ENCODE measurements at places on chromosomes 6 and 20. TPM values are rescaled to one million over a fixed set of nuclear protein-coding genes. Genes with fewer than 3 reads are reported as not detected.

DNA sequence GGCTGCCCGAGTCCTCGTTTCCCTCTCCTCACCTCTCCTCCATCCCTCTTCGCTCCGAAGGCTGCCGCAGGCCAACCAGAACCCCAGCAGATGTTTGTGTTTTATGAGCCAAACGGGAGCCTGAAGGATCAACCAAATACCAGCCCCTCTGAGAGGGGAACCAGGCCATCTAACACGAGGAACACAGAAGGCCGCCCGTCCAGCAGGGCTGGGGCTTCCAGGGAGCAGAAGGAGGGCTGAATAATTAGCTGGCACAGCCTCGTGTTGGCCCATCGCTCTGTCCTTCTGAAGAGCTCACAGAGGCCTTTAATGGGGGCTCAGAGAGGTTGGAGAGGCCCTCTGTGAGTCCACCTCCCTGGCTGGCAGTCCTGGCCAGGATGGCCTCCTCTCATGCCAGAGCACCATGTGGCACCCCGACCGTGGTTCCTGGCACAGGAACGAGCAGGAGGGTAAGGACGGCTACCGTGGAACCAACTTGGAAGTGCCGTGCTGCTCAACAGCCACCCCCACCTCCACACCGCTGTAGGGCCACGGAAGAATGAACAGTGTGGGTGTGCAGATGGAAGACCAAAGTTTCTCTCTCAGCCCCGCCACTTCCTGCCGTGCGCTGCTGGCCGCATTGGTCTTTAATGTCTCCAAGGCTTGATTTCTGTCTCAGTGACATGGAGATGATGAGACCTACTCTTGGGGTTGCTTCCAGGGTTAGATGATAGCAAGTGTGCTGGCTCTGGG is 155.2 kb downstream of the SCML4 start:
- peak; percentile 4 for DNase-seq

- no peak for DNase-seq
Observed at GRCh38 chr6:149080511-149080910, 237.0 kb upstream of the TAB2 start.

DNA sequence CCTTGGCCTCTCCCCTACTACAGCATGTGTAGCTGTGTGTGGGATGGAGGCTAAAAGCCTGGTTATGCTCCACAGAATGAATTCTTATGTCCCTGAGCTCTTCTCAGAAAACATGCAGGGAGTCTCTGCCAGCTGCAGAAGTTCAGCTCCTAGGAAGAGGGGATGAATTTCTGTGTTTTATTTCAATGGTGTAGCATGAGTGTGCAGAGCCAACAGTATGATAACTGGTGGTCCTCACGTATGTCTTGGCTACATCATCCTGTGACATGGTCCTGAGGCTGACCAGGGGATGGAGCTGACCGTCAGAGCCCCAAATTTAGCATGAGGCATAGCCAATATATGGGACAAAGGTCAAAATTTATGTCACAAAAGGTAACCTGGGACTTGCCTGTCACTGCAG is 266.1 kb downstream of the ADGB start:
- DNase-seq = no peak

DNA sequence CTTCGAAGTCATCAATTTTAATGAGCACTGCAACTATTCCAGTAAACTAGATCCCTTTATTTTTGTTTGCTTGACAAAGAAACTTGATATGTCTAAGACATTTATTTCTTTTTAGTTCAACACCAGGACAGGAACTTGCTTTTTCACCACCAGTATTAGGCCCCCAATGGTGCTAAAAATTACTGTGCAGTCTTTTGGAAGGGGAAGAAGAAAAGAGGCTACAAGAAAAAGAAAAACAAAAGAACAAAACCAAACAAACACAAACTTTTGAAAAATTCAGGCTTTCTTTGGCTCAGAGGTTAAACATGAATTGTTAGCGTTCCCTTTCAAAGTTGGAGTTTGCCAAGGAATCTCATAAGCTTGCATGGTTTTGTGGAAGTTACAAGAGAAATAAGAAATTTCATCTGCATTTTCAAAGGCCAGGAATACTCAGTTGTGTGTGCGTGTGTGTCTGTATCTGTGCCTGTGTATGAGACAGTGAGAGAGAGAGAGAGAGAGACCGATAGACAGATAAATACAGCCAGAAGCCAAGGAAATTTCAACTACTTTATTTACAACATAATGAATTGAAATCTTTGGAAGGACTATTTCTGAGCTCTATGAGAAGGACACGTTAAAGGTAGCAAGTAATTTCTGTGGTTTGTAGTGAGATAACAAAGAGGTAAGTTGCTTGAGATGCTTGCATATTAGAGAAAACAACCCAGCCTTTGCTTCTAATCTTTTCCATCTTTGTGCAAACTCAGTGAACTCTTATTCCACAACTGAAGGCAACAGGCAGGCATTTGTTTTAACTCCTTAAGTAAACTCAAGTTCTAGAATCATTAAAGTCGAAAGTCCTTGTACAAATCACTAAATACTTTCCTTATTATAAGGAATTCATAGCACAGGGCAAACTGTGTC is 171.0 kb upstream of the CITED2 start:
- no peak for DNase-seq

Gene CUL7
- 12.1 TPM for total RNA-seq

DNA sequence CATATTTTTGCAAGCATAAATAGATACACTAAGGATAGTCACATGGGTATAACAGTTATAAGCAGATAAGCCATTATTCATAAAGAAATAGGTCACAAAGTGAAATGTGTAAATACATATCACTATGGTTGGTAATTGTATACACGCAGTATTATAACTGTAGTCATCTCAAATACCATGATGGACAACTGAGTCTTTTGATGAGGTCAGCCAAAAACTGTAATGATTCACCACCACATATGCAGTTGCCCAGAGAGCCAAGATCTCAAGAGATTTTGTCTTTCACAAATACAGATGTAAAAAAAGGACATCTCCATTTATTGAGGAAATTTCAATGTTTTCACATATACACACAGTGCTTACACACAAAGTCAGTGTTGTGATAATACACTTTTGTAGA is 28.3 kb downstream of the ZNF292 start:
- no peak for DNase-seq

Gene C6orf52
- 7.4 TPM for total RNA-seq

DNA sequence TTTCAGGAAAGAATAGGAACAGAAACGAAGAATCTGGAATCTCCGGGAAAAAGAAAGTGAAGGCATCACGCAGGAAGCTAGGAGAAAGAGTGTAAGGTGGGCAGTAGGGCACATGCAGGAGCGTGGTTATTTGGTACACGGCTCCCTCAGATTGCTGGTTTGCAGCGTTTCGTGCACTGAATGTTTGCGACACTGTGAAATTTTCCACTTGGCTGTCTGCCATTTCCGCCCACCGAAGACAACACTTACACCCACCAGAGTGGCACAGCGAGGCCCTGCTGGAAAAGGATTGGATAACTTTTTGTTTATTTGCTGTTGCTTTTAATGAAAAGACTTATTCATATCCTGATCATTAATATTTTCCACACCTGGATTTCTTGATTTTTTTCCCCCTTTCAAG is 248.3 kb downstream of the GMPR start:
- peak; percentile 48 for DNase-seq

DNA sequence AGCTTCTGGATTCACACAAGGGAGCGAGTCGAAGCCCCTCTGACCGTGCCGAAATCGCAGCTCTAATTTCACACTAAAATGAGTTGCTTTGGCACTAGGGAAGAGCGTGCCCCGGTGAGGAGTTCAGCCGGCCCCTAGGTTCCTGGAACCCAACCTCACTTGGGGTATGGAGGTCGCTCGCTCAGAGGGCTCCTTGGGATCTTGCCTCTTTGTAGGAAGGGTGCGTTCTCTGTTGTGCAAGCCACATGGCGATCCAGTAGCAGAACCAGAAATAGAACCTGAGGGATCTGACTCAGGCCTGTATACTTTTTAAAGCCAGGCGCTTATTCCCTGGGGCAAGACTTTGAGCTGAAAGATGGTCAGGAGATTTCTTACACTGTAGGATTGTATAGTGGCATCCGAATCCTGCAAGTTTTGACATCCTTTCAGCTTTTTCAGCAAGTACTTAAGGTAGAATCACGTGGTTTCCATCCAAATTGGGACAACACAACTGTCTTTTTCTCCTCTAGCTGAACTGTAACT is 861 bp upstream of the RALGAPA2 start:
- DNase-seq = no peak

DNA sequence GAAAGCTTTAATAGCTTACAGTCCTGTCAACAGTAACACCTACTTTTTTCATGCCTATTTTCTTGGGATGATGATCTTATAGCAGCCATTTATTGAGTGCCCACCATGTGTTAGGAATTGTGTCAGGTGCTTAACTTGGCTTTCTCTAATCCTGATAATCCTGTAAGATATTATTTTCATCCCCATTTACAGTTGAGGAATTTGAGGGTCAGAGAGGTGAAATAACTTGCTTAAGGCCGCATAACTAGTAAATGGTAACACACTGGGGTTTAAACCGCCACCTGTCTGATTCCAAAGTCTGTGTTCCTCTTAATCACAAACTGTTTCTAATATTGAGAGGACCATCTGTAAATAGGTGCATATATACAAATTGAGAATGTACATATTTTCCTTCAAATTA is 55.5 kb downstream of the NCOA3 start:
- DNase-seq = no peak

Gene DEFB123
- total RNA-seq = not detected

Gene TGM3
- not detected for total RNA-seq

Gene CGA
- total RNA-seq = not detected

DNA sequence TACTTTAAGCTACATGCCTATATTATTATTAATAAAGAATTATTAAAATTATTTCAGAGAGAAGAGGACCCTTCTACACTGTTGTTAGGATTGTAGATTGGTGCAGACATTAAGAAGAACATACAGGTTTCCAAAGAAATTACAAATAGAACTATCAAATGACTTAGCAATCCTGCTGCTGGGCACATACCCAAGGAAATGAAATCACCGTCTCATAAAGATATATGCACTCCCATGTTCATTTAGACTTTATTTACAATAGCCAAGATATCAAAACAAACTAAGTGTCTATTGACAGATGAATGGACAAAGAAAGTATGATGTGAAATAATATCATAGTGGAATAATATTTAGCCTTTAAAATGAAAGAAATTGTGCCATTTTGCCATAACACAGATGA is 687.7 kb upstream of the POU3F2 start:
- DNase-seq = no peak

DNA sequence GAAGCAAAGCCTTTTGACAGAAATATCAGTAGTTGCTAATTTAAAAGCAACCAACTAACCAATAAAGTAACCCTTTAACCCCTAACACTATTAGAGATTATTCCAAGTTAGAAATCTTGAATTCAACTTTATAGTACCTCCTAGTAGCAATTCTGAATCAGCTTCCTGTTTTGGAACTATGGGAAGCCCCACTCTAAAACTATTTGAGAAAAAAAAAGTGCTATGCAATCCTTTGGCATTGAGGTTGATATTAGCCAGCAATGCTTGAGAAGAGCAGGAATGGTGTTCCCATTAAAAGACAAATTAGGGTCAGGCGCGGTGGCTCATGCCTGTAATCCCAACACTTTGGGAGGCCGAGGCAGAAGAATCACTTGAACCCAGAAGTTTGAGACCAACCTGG is 306.2 kb upstream of the ZFP64 start:
- no peak for DNase-seq

DNA sequence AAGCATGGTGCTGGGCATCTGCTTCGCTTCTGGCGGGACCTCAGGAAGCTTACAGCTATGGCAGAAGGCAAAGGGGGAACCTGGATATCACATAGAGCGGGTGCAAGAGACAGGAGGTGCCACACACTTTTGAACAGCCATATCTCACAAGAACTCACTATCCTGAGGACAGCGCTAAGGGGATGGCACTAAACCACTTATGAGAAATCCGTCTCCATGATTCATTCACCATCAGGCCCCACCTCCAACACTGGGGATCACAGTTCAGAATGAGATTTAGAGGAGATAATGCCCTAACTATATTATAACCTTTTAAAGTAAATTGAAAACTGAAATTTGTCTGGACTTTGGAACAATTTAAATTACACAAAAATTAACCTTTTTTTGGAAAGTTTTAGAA is 37.8 kb upstream of the SUMO4 start:
- DNase-seq = no peak

DNA sequence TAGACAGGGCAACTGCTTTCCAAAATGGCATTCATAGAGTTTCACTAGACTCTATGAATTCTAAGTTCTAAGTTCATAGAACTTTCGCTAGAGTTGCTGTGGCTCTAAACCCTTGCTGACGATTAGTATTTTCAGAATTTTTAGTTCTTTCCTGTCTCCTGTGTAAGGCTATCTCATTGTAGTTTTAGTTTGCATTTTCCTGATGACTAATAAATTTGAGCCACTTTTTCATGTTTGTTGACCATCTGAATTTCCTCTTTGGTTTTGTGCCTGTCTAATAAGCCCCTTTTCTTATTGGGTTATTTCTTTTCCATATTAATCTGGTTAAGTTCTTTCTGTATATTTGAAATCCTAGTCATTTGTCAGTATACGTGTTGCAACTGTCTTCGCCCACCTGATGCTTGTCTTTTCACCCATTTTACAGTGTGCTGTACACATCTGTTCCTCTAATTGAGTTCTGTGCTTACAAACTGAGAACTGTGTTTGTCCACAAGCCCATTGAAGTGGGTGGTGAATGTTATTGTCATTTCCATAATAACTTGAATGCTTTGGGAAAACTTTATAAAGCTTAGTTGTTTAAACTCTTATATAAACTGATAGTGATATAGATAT is 177.7 kb upstream of the CDYL start:
- DNase-seq = no peak

GRCh38 chr6:132907914-132908313 is 93.5 kb downstream of the RPS12 start:
- DNase-seq = no peak

DNA sequence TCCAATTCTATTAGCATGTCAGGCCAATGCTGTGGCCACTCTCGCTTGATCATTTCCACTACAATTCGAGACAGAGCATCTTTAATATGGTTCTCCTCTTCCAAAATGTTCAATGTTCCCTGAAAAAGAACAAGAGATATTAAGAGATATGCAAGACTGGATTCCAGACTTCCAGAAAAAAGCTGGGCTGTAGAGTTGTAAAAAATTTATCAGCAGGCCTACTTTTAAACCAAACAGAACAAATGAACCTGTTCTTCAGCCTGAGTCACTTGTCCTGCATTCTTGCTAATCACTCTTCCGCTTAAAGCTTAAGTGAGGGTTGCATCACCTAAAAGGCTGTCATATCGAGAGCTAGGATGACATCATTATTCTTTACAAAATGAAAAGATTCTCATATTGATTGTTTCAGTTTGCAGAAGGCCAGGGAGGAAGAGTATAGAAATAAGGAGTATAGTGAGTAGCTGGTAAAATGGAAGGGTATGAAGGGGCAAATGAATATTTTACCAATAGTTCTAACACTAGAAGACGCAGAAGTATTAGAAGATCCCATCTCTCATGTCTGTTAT is 4.9 kb downstream of the XPO5 start:
- no peak for DNase-seq

- DNase-seq = no peak
Observed at GRCh38 chr6:108767418-108768165, 80.6 kb upstream of the ARMC2 start.

- no peak for DNase-seq
Observed at GRCh38 chr20:25437153-25437581, 29.7 kb downstream of the GINS1 start.

Gene TRIM15
- not detected for total RNA-seq

Data from CD8-positive, alpha-beta memory T cell (primary cell).